H1 (cell line): ENCODE measurements at places on chromosomes 6 and 20.

DNA sequence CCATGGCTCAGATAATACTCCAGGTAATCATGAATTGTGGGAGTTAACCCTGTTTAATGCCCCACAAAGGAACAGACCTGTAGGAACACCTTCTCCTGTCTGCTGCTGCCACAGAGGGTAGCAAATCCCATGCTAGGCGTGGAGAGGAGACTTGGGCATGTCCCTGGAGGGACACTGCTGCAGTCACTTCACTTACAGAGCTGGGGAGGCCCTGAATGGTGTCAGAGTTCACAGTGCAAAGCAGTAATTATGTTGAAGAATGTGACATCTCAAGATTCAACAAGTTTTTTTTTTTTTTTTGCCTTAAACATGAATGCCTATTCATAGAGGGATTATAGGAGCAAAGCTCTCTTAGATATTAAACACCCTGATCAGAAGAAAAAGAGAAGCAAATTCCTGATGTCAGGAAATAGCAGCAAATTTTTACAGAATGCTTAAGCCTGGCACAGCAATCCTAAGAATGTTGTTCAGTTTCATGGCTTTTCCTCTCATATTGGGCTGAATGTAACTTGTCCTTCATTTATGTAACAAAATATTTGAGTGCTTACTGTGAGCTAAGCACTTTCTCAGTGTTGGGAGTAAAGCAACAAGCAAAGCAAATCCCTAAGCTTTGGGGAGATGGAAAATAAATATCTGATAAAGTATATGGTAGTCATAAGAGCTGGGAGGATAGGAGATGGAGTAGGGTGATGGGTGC lies 45.0 kb downstream of the CARMIL1 start:
- H3K27ac ChIP-seq: no peak overlapping the region
- DNase-seq: no peak
- H3K27me3 ChIP-seq: no peaks in the 10 kb centered on the region
- H3K36me3 ChIP-seq: no peaks in the 10 kb centered on the region
- H3K4me3 ChIP-seq: no peak overlapping the region

DNA sequence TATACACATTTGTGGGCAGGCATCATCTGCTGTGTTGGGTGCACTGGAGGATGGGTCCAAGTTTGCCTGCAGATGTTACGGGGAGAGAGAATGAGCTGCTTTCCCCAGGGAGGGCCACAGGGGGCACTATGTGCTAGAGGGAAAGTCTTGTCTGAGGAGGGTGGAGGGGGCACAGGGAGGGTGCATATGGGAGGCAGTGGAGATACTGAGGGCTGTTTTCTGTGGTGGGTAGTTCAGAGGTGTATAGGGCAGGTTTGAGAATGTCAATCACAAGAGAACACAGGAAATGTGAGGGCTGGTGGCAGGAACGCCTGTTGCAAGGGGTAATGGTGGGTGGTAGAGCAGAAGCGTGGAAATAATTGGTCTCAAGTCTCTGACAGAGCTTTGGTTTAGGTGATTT lies 7.7 kb upstream of the PTPRA start:
- H3K4me3 ChIP-seq: no peak overlapping the region
- no peaks in the 10 kb centered on the region; the same call in 1 of the 2 replicates for H3K27me3 ChIP-seq

DNA sequence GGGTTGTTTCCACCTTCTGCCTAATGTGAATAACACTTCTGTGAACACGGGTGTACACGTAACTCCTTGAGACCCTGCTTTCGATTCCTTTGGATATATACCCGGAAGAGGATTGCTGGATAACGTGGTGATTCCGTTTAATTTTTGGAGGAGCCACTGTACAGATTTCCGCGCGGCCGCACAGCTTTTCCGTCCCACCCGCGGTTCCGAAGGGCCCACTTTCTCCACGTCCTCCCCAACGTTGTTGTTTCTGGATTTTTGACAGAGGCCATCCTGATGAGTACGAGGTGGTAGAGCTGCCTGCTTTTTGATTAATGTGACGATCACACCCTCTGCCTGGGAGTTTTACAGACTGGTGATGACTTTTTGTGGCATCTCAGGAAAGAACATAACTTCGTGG lies 114.0 kb downstream of the MYLK4 start:
- no peak for DNase-seq
- H3K4me1 ChIP-seq: peaks cover 19% of the 10 kb centered on the region
- no peak overlapping the region for H3K27ac ChIP-seq
- no peak overlapping the region for H3K4me3 ChIP-seq
- peaks cover 11% of the 10 kb centered on the region for H3K27me3 ChIP-seq

GRCh38 chr6:95685822-95686221 lies 108.5 kb downstream of the MANEA start:
- H3K4me1 ChIP-seq: peaks cover 7% of the 10 kb centered on the region
- no peaks in the 10 kb centered on the region for H3K36me3 ChIP-seq
- H3K27ac ChIP-seq: no peak overlapping the region
- DNase-seq: peak; percentile 2

DNA sequence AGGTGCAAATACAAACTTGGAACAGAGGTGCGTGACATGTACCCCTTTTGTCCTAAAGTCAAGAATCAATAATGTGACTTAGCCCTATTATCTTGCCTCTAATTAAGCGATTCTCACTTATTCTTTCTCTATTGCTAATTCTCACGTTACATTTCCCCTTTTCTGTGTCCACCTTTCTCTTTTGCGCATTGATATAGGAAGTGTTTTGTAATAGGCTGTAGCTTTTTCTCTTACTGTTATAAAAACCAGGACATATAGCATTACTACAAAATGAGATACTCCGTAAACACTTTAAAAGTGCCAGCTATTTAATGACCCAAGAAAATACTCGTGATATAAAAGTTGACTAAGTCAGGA lies 669 bp upstream of the TMEM30A start:
- H3K27ac ChIP-seq: no peak overlapping the region; the same call in 1 of the 2 replicates
- H3K4me1 ChIP-seq: no peaks in the 10 kb centered on the region
- no peaks in the 10 kb centered on the region for H3K27me3 ChIP-seq
- no peak for DNase-seq

- no peaks in the 10 kb centered on the region for H3K36me3 ChIP-seq
- no peaks in the 10 kb centered on the region for H3K27me3 ChIP-seq
- H3K4me1 ChIP-seq: peaks cover 2% of the 10 kb centered on the region
- DNase-seq: no peak
- no peak overlapping the region for H3K4me3 ChIP-seq
These were observed 233.0 kb downstream of the GMPR start for GRCh38 chr6:16471222-16471909.

DNA sequence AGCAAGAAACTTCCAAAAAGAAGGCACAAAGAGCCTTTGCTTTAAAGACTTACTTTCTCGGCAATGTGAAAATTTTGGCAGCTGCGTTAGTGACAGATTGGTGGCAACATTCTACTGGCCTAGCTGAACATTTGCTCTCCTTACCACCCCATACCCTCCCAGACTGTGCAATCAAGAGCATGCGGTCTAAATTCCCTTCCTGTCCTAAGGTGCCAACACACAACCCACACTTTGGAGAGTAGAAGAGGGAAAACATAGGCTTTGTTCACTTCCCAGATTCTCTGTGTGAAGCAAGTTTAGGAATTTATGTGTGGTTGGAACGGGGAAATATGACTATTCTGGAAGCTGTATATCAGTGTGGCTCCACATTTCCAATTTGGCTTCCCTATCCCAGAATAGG lies 29.8 kb upstream of the NEDD9 start:
- DNase-seq: no peak
- H3K27ac ChIP-seq: no peak overlapping the region
- H3K4me3 ChIP-seq: no peak overlapping the region
- no peaks in the 10 kb centered on the region for H3K36me3 ChIP-seq
- no peaks in the 10 kb centered on the region for H3K27me3 ChIP-seq

DNA sequence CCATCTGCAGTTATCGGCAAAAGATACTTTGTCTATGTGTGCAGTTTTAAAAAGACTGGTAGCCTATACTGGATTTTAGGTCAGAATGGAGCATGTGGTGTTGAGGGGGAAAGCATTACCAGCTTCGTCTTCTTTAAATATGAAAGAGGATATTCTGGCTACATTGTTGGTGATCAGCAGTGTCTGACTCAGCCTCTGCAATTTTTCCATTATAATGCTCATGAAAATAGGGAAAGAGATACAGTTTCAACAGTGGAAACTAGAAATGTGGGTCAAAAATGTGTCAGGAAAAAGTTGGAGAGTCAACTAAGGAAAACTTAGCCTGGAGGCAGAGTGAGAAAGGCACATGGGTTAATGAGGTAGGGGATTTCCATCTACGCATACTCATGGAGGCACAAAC lies 45.2 kb downstream of the HDGFL1 start:
- no peaks in the 10 kb centered on the region for H3K36me3 ChIP-seq
- no peak overlapping the region for H3K4me3 ChIP-seq
- H3K27me3 ChIP-seq: no peaks in the 10 kb centered on the region
- no peak for DNase-seq
- H3K4me1 ChIP-seq: peaks cover 5% of the 10 kb centered on the region; the same call in 1 of the 2 replicates

- no peaks in the 10 kb centered on the region for H3K36me3 ChIP-seq
- H3K27me3 ChIP-seq: no peaks in the 10 kb centered on the region
- no peaks in the 10 kb centered on the region for H3K4me1 ChIP-seq
- no peak for DNase-seq
These were observed 15.3 kb upstream of the CCN2 start for GRCh38 chr6:131966443-131966842.

DNA sequence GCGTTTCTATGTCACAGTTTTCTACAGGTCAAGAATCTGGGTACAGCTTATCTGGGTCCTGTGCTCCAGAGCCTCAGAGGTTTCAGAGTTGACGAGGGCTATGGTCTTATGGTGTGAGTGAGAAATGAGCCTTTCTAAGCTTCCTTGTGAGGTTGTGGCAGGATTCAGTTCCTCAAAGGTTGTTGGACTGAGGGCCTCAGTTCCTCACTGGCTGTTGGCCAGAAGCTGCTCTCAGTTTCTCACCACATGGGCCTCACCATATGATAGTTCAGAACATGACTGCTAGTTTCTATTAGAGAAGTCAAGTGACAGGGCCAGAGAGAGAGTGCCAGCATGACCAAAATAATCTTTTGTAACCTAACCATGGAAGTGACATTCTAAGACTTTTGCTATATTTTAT lies 96.1 kb downstream of the NUS1 start:
- H3K36me3 ChIP-seq: no peaks in the 10 kb centered on the region
- DNase-seq: no peak
- H3K27ac ChIP-seq: no peak overlapping the region
- H3K4me3 ChIP-seq: no peak overlapping the region
- no peaks in the 10 kb centered on the region for H3K27me3 ChIP-seq

DNA sequence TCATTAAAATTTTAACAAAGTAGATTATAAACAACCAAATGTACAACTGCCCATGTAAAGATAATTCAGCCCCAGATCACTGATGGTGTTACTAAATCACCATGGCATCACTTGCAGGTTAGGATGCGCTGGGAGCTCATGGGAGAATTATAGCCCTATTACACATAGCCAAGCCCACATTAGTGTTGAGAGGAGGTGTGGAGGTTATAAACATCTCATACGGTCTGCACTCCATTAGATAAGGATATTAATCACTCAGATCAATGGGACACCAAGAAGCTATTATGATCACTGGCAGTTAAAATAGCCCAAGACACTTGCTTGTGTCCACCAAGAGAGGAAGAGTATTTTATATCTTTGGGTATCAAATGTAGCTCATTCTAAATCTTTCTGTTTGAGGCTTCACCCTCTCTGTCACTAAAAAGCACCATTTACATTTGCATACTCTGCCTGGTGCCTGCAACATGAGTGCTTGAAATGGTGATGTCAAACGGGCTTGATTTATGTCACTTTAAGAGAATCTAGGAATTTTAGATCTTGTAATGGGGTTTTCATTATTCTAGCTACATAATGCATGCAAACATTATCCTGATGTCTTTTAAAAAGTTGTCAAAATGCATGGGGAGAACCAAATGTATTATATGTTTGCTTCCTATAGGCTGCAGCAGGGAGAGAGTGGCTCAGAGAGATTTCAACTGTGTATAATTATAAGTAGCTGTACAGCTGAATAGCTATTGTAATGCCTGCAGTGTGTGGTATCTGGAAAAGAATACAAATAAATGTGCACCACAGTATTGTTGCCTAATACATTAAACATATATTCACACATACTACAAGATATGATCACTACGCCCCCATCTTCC lies 654.1 kb upstream of the MARCKS start:
- DNase-seq: no peak
- no peak overlapping the region for H3K27ac ChIP-seq
- H3K27me3 ChIP-seq: no peaks in the 10 kb centered on the region

- no peak for DNase-seq
- no peaks in the 10 kb centered on the region for H3K36me3 ChIP-seq
- H3K4me3 ChIP-seq: no peak overlapping the region
- peaks cover 16% of the 10 kb centered on the region for H3K4me1 ChIP-seq
- H3K27ac ChIP-seq: no peak overlapping the region
These were observed 136.8 kb upstream of the BTBD3 start for GRCh38 chr20:11780765-11781369.

DNA sequence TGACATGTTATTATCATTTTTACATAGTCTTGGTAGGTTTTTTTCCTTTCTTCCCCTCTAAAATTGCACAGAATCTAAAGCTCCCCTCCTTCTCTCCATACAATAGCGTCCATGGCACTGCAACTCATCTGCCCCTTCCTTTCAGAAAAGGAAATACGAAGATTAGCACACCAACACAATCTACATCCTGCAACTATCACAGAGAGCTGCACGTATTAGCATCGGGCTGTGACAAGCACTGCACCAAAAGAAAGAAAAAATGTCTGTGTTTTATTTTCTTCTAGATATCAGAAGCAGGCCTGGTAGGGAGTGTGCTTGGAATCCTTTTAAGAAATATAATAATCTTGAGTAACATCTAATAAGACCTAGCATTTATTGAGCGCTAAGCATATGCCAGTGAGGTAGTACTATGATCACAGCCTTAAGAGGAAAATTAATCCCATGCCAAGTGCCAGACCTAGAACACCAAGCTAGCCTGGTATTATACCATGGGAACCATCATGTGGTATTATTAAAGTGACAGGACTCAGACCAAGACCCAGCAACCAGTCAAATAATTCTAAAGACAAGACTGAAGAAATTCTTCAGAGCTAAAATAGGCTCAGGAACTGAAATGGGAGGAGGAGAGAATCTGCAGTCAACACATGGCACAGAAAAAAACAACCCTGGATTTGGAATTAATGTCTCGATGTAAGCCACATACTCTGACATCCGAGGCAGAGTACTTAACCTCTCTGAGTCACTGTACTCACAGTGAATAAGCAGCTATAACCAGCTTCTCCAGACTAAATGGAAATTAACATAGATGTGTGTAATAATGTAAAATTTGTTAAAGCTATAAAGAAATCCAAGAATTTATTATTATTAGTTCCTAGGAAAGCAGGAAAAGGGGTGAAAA lies 124.3 kb downstream of the IPCEF1 start:
- DNase-seq: no peak
- no peak overlapping the region for H3K4me3 ChIP-seq
- no peak overlapping the region for H3K27ac ChIP-seq
- H3K4me1 ChIP-seq: no peaks in the 10 kb centered on the region
- no peaks in the 10 kb centered on the region for H3K36me3 ChIP-seq

GRCh38 chr6:33313105-33313708 lies 671 bp downstream of the TAPBP start:
- no peaks in the 10 kb centered on the region for H3K4me1 ChIP-seq
- DNase-seq: no peak
- no peaks in the 10 kb centered on the region for H3K36me3 ChIP-seq
- peak overlapping the region; percentile 89 for H3K4me3 ChIP-seq
- H3K27me3 ChIP-seq: no peaks in the 10 kb centered on the region
- H3K27ac ChIP-seq: peak overlapping the region; percentile 23; the same call in 1 of the 2 replicates
